Dorsolateral prefrontal cortex (tissue), 122 donors: ENCODE measurements at places on chromosomes 4 and X. TPM values are rescaled to one million over a fixed set of nuclear protein-coding genes. Genes with fewer than 3 reads are reported as not detected.

- DNase-seq = peak; percentile 87
These were observed at the start of gene RBM3 for GRCh38 chrX:48574270-48575266. Gene RBM3 (plus strand): TSS chrX:48574484. CDS start chrX:48575181, 697 bp downstream.

DNA sequence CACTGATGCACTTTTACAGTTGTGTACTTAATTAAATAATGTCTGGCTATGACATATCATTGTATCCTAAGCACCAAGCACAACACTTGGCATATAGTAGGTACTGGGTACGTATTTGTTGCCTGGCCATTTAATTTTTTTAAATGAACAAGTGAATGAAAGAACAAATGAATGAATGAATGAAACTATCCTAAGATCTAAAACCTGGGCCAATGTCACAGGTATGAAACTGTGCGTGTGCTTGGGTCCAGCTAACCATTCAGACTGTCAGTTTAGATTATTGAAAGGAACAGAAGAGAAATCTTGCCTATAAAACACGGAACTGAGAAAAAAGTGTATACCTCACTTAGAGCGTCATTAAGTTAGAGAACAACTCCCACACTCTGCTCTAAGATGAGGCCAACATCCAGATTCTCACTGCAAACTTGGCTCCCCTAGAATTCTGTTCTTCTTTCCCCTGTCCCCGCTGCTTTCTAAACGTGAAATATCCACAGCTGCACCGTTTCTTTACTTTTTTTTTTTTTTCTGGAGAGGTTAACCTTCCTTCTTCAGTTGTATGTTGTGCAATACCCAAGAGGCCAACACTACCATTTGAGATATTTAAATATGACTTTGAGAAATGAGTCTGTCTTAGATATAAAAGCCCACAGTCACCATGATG is 17.3 kb upstream of the SEL1L3 start:
- no peak for DNase-seq

ANXA5 gene
- 71.4 TPM for total RNA-seq

GRCh38 chrX:7110821-7111276 is 36.7 kb upstream of the STS start:
- no peak for DNase-seq

GRCh38 chr4:56973336-56973735 is 4.1 kb downstream of the NOA1 start:
- no peak for DNase-seq

- no peak for DNase-seq
These were observed 140.4 kb downstream of the MID1IP1 start for GRCh38 chrX:38941675-38942074.
